ENCODE measurements at places on chromosomes 2 and 18.

DNA sequence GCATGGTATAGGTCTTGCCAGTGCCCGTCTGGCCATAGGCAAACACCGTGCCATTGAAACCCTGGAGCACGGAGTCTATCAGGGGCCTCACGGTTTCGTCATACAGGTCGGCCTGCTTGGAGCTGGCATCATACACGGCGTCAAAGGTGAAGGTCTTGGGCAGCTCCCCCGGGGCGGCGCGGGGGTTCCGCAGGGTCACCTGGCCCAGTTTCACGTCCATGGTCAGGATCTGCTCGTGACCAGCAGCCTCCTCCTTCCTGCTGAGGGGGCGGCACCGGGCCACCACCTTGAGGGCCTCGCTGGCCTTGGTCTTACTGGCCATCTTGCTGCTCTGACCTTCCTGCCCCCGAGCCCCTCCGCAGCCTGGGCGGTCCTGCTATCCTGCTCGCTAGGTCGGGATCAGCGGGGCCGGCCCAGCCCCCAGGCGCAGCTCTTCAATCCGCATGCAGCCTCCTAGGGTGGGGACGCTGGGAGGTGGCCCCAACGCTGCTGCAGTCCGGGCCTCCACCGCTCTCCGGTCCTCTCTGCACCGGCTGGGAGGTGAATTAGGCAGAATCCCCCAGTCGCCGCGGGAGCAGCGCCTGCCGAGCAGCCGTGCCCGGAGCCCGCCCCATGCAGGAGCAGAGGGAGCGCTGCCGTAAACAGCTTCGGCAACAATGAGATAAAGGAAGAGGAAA, 563 bp downstream of the KIF3C start:
- no peak for DNase-seq

GRCh38 chr2:84424152-84424551, 34.9 kb downstream of the SUCLG1 start:
- DNase-seq: no peak

GRCh38 chr2:132692816-132693215, 22.8 kb upstream of the LYPD1 start:
- DNase-seq: no peak

DNA sequence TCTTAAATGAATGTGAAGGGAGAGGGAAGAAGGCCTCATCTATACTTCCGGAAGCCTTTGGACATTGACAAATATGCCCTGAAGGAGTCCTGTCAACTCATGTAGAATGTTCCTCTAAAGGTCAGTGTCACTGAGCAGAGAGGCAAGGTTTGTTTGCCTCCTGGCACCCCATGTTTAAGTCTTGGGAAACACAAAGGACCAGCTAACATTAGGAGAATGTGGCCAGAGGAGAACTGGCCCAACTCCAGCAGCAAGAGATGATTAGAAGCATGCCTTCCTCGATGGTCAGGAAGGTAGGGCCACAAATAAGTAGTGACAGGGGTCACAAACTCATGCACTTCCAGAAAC, 5.7 kb downstream of the DYSF start:
- DNase-seq: no peak

- DNase-seq: no peak
Observed at GRCh38 chr2:217367464-217367863, 507.6 kb upstream of the TNP1 start.

GRCh38 chr2:27262379-27263286, at the start of gene SLC30A3:
Gene SLC30A3 (minus strand): TSS chr2:27263047. CDS start chr2:27262906, 141 bp downstream.
- no peak for DNase-seq

DNA sequence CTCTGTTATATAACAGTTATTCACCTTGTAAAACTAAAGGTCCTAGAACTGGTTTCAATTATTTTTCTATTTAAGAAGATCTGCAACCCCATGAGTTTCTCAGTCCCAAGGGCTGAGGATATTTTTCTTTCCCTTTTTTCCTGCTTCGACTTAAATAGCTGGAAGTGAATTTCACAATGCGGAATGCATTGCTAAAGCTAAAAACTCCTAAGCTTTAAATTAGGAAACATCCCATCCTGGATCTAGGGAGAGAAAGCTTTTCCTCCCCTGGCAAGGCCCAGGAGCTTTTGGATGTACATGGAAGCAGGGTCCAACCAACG, 1.4 kb downstream of the RFX8 start:
- DNase-seq: no peak

DNA sequence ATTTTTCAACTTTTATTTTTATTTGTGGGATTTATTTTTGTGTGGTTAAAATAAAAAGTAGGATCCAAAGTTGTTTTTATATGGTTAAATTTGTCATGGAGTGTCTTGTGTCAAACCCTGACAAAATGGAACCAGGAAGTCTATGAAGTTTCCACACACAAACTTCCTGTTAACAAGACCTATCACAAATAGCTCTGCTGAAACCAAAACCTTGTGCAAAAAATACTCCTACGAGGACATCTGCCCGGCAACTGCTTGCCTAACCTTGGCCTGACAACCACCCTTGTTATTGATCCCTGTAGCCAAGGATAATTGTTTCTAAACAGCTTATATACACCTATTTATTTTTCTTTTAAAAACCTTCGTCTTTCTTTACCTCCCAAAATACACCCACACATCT, 389.6 kb downstream of the TRIB2 start:
- no peak for DNase-seq

DNA sequence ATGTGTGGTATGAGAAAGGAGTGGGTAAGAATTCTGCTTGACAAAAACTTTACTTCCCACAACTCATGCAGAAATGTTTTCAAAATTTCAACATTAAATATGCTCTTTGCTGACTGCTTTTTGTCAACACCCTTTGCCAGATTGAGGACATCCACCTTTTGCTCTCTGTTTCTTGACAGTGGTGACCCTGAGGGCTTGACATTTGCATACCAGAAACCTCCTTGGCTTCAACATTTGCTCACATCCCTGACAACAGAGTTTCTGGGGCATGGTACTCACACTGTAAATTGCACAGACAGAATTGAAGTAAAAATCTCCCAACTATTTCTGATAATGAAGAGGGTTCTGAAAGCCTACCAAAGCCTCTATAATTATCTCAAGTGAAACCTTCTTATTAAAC, 95.7 kb downstream of the RND3 start:
- DNase-seq: no peak

- no peak for DNase-seq
Observed at GRCh38 chr2:175180701-175181103, 808 bp downstream of the ATP5MC3 start.

DNA sequence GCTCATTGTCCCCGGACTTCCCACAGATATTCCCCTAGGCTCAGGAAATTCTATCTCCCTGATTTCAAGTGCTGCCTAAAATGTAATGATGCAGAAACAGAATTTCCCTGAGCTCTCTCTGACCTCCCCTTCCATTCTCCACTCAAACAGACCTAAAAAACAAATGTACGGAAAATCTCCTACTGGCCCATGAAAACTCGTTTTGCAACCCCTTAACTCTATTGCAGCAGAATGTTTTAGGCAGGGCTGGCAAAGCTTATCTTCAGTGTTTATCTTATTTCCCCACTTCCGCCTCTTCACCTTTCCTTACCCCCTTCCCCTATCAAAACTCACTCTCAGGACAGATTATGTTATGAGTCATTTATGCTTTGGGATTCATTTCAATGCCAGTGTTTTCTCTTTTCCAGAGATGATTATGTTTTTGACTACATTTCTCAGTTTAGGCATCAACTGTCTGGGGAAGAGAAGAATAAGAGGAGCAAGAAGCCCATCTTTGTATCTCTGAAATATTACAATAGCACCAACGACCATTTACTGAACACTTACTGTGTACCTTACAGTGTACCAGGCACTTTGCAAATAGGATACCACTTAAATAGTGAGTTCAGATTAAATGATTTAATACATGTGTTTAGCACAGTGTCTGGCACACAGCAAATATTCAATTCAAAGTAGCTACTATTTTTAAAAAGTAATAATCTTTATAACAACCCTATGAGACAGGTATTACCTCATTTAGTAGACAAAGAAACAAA, 53.9 kb upstream of the STPG4 start:
- no peak for DNase-seq

- no peak for DNase-seq
Observed at GRCh38 chr2:148607566-148607965, 37.0 kb upstream of the EPC2 start.

DNA sequence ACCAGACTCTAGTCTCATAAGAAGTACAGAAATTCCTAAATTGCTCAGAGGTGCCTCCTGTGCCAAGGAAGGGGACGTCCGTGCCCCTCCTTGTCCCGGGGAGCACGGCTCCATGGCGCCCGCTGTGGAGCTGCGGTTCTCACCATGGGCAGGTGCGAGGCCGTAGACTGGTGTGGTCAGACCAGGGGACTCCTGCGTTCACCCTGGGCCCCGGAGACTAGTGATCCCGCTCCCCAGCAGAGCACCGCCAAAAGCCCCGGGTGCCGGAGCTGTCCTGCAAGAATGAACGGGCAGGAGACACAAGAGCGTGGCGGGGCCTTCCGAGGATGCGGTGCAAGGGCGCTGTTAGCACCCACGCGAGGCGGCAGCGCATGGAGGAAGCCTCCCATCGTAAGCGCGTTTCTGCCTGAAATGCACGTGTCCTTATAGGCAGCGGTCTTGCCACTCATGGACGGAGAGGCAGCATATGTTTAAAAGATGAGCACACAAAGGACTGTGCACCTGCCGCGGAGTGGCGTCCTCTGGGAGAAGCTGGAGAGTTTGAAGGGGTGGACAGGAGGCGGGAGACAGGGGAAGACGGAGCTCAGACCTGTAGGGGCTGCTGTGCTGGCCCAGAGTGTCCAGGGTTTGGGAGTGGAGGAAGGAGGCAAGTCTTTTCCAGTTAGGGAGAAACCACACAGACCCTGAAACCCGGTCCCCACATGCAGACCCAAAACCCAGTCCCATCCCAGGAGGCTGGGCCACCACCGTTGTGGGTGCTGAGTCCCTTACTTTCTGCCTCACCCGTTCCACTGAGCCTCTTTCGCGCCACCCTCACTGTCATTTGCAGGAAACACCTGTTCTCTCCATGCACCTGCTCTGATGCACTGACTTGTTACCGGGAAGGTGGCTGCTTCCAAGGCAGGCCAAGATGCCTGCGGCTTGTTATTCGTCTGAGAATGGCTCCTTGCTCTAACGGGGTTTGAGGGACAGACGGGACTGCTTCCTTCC, 7.5 kb upstream of the KCNG2 start:
- DNase-seq: no peak

DNA sequence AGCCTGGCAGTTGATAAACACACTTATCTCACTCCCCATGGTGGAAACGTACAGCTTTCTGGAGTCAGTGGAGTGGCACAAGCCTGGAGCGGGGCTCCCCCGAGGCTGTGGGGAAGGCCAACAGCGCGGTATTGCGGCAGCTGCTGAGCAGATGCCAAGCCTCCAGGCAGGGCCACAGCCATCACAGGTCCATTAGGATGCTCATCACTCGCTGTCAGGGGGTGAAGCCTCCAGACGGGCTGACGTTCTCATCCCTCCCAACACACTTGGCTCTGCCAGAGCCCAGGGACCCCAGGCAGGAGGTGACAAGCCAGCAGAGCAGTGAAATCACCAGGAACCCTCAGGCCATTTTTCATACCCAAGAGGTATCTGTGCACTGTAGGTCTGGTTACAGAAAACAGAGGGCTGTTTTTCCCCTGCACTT, 529.2 kb upstream of the KLHL29 start:
- DNase-seq: no peak

GRCh38 chr2:22213237-22213636, 1089.5 kb downstream of the TDRD15 start:
- no peak for DNase-seq

GRCh38 chr2:18506883-18507509, 53.5 kb downstream of the RDH14 start:
- DNase-seq: no peak

- DNase-seq: no peak
Observed at GRCh38 chr2:46487667-46488335, 8.4 kb downstream of the TMEM247 start.

- no peak for DNase-seq
Observed at GRCh38 chr2:69190743-69191404, 177.9 kb downstream of the ANTXR1 start.

DNA sequence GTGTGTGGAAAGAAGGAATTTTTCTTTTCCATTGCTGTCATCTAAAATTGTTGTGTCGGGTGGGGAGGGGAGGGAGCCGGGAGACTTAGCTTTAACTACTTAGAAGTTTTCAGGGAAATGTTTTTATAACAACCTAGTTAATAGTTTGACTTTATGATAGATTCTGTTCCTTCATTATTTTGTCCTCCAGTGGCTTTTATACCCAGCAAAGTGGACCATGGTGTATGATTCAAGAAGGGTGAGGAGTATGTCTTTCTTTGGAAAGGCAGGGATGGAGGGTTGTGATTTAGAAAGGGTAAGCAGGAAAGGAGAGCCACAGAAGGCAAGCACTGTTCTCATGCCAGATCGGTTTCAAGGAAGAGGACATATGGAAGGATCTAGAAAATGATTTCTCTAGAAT, 261.8 kb downstream of the NEDD4L start:
- DNase-seq: no peak

GRCh38 chr2:31956312-31956711, 54.5 kb downstream of the MEMO1 start:
- no peak for DNase-seq

GRCh38 chr2:234289834-234290590, 206.9 kb downstream of the ARL4C start:
- no peak for DNase-seq

- DNase-seq: no peak
Observed at GRCh38 chr2:76391678-76392077, 681.0 kb upstream of the GCFC2 start.

GRCh38 chr2:239369631-239370161, 31.1 kb downstream of the HDAC4 start:
- no peak for DNase-seq

DNA sequence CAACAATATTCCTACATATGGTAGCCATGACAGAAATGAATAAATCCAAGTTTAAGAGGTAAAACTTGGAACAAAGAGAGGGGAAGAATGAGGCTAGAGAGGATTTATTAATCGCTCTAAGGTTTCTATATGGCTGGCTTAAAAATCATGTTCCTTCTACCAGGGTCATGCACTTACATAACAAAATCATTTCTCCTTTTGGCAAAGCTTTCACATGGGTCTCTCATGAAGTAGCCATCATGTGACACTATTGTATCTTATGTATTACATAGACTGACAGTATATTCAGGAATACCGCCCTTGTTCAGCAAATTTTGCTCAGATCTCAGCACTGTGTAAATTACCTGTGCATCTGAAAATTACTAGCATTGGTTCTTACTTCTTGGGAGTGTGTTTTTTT, 1554.5 kb upstream of the SLC39A10 start:
- DNase-seq: no peak

DNA sequence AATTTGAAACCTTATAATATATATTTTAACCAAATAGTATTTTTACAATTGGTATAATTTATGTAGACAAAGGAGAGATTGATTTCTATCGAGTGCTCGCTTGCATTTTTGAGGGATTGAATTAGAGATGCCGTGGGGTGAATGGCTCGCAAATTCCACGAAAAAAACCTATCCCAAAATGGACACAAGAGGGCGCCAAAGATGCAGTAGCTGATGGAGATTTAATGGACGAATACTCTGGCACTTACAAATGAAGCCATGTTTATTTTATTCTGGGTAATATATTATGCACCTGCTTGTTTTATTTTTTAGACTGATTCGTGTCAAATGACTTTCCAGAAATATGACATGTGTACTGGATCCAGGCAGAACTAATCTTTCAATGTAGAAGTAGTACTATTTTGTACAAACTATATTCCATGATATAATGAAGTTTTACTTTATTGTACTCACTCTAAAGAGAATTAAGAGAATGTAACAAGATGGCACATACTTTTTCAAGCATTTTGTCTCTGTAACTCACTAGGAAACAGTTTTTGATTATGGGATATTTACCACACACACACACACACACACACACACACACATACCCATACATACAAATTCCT, 505.4 kb downstream of the PLCL1 start:
- no peak for DNase-seq
